Cardiac muscle cell (in vitro differentiated cells and primary cell): ENCODE measurements at places on chromosomes 11 and 22. TPM values are rescaled to one million over a fixed set of nuclear protein-coding genes. Genes with fewer than 3 reads are reported as not detected.

SCGB1D2 gene
- total RNA-seq: not detected in 2 replicates

RIMBP3C gene
- 1.1 and 3.2 TPM in 2 replicates for total RNA-seq

GRCh38 chr11:66845876-66846212 is 2.6 kb downstream of the RCE1 start:
- no peak for DNase-seq

GRCh38 chr11:45188127-45188526 is 41.7 kb downstream of the PRDM11 start:
- no peak for DNase-seq

MRGPRG gene
- total RNA-seq: not detected in 2 replicates

DNA sequence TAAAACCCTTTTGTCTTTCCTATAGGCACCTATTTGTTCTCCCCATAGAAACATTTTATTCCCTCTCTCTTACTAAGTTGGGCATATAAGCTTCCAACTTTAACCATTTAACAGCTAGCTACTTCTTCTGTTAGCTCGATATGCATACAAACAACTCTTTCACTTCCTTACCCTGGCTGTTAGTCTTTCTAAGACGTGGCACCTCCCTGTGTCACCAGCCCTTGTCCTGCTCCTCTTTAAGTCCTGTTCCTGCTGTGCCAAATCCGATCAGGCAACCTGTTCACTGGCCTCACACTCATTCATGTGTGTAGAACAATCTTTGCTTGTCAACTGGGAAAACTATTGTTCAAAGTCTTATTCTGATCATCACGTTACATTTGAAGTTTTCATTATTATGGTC is 1376.1 kb upstream of the TENM4 start:
- DNase-seq: no peak

DNA sequence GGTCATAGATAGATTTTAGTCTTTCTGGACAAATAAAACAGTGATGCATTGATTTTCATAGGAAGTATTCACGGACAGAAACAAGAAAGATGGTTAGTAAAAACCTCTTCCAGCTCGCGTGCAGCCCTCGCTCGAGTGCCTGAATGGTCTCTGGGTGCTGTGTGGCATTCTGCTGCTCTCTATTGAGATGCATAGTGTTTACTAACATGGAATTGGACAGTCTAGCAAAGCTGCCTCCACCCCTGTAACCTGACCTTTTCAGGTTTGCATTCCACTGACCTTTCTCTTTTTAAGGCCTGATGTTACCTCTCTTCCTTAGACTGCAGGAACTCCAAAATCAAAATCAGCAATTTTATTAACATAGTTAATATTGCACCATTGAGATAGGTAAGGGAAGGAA is 643.4 kb downstream of the JRKL start:
- DNase-seq: peak; percentile 0

- peak; percentile 11 for DNase-seq
Measured at GRCh38 chr11:57885298-57886050, 123.9 kb downstream of the CTNND1 start.

MRGPRX4 gene
- total RNA-seq: not detected in 2 replicates

GRCh38 chr22:23085785-23086184 is 15.5 kb downstream of the GNAZ start:
- no peak for DNase-seq

FAM180B gene
- total RNA-seq: not detected in 2 replicates

GRCh38 chr11:126160345-126161022 is 51.0 kb downstream of the RPUSD4 start:
- DNase-seq: no peak

NXPE1 gene
- total RNA-seq: not detected in 2 replicates

GRCh38 chr11:128289048-128289447 is 298.3 kb downstream of the ETS1 start:
- DNase-seq: no peak

DNA sequence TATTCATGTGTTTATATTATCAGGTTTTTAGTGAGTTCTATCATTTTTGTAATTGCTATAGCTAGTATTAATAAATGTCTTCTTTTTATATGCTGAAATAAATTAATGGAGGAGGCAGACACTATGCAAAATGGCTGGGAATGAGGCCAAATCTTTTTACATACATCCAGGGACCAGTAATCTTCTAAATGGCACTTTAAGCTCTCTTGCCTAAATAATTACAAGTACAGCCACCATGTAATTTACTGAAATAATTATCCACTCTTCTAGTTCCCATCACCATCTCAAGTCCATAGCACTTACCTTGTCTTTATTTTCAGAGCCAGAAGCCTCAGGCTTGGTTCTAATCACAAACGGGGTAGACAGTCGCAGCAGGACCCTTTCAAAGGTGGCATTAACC is 79.1 kb downstream of the GUCY1A2 start:
- no peak for DNase-seq

DNA sequence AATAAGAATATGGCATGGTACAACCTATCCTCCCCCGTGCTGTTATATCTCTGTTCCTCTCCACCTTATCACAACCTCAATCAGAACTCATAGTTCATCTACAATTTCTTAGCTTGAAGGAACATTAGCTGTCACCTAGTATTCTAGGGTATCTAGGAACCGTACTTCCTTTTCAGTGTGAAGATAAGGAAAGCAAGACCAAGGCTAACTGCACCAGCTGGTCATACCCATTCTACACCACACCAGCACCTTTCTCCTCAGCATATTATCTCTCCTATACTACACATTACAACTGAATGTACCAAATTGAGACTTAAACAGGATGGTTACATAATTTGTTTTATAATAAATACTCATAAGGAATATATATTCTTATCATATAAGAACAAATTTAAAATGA is 73.1 kb downstream of the ARHGAP32 start:
- DNase-seq: no peak

DNA sequence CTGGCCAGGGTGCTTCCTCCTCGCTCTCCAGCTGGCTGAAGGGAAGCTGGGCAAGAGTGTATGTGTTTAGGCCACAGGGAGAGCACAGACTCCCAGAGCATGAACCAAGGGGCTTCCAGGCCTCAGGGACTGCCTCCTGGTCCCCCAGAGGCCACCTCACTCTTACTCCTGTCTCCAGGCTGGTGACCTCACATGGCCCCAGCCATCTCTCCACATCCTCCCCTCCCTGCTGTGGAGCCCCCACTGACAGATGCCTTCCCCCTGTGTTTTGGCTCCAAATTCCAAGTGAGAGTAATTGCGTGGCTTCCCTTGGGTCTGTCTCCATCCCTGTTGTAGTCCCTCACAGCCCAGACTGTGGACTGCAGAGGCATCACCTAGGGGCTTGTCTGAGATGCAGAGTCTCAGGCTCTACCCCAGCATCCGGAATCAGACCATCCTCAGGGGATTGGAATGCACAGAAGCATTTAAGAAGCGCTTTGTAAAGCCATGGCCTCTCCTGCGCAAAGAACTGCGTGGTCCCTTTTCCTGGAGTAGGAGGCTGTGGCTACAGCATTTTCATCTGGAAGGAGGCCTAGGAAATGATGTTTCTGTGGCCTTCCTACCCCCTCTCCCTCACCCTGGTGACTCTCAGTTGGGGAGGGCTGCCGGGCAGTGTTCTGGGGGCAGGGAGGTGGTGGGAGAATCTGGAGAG is 91.1 kb downstream of the ATXN10 start:
- no peak for DNase-seq

DNA sequence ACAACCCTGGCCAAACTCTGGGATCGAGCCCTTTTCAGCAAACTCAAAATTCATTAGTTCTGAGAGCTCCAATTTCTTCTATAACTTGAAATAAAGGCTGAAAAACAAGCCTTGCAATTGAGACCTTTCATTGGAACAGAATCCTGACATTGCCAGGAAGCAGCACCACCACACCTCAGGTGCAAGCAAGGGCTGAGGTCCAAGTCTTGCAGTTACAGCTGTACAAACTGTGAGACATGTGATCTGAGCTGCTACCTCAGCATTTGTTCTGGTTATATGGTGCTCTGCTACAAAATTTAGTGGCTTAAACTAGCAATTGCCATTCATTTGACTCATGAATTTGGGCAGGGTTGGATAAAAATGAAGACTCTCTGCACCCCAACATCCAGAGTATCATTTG is 18.1 kb downstream of the OR5AS1 start:
- DNase-seq: no peak

GRCh38 chr11:64356498-64357411 is 2.2 kb upstream of the RPS6KA4 start:
- DNase-seq: peak; percentile 84

BARX2 gene
- total RNA-seq: 0.11 and 0.36 TPM in 2 replicates

FAR1 gene
- 25.1 and 45.2 TPM in 2 replicates for total RNA-seq

TREH gene
- not detected in 2 replicates for total RNA-seq

DNA sequence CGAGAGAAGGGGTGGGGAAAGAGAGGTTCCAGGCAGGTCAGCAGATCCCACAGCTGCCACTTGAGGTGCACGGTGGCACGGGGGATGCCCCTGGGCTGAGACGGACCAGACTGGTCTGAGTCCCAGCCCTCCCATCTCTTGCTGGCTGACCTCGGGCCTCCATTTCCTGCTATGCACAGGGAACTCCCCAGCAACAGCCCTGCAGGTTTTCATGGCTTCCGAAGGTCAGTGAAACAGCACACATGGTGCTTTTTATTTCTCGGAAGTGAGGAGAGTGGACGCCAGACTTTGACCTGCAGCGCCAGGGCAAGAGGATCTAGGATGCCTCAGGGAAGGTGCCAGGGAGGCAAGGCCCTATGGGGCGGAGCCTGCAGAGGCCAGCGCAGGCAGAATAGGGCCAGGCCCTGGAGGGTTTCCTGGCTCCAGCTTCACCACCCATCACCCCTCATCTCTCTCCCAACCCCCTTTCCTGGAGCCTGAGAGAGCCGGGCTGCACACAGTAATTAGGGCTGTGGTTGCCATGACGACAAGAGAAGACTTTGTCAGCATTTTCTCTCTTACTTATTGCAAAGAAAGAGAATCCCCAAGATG is 29.5 kb downstream of the SLC22A12 start:
- DNase-seq: no peak

CCDC116 gene
- total RNA-seq: 0.57 and 0.70 TPM in 2 replicates

- DNase-seq: no peak
Measured at GRCh38 chr22:23121000-23121421, 20.8 kb downstream of the RSPH14 start.

OR2AG2 gene
- total RNA-seq: 0.12 TPM in 1 of 2 replicates, not detected in the other

DNA sequence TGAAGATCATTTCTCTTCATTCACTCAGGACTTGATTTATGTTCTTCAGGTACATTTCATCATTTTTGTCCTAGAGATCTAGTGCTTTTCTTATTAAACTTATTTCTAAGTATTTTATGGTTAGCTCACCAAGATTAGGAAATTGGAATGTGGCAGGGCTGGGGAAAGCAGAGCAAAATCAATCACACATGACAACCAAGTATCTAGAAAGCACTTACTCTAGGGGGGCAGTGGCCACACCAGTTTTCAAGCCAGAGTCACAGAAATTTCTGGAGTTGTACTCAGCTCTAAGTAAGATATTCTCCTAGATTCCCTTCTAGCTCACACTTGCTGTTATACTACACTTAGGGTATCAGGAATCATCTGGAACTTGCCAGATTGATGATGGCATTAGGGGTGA is 33.3 kb upstream of the MYEOV start:
- DNase-seq: no peak

TMEM258 gene
- total RNA-seq: 29.3 and 35.3 TPM in 2 replicates

DNA sequence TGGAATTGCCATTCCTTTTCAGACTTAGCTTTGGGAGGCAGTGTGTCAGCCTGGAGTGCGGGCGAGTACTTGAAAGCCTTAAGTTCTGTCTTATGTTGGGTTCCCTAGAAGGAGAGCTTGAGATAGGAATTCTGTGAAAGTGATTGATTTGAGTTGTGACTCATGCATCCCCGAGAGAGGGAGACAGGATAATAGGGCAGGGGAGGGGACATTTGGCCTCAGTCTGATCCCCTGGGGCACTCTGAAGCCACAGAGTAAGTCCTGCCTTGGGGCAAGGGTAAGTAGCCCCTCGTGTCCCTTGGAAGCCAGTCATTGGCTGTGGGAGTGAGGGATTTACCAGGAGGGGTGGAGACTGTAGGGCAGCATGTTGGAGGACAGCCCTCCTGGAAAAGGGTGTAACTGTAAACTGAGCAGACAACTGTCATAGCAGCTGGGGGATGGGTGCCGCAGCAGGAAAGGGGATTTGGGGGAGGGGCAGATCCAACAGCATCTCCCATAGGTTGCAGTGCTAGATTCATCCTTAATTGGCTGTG is 44.0 kb downstream of the KIAA1671 start:
- DNase-seq: peak; percentile 93

SCYL1 gene
- 157 and 168 TPM in 2 replicates for total RNA-seq

DNA sequence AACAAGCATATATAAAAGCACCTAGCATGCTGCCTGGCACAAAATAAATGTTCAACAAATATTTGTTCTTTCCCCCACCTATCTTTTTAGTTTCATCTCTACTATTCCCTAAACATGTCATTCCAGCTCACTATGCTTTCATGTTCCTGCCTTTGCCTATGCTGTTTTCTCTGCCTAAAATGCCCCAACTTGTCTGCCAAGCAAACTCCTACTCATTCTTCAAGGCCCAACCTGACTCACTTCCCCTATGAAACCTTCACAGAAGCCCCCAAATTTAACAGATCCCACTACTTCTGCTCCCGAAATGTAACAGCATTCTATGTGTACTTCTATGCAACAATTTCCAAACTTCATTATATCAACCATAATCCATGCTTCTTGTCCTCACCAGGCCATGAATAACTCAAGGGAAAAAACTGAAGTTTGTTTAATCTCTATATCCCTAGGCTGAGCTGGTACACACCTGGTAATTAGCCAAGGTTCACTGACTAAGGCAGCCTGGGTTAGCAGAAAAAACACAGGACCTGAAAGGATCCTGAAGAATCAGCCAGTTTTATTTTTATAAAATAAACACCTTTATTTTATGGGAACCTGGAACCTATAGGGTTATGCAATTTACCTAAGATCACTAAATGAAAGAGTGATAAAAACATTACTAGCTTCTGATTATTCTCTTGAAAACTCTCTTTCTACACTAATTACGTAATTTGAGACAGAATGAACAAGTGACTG is 72.2 kb downstream of the PAK1 start:
- no peak for DNase-seq

DNA sequence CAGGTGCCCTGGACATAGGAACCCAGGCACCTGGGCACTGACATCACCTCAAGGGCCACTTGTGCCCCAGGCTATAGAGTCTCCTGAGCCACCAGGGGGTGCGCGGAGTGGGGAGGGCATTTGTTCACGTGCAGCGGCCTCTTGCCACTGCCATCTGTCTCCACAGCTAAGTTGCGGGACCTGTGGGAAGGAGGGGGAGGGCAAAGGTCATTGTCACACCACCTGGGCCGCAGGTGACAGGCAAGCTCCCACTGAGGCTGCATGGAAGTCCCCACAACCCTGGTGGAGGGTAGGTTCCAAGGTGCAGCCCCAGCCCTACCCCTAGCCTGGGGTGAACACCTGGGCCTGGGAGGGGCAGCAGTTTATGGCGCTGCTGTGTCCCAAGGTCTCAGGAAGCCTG is 79.5 kb downstream of the PIWIL3 start:
- no peak for DNase-seq

DNA sequence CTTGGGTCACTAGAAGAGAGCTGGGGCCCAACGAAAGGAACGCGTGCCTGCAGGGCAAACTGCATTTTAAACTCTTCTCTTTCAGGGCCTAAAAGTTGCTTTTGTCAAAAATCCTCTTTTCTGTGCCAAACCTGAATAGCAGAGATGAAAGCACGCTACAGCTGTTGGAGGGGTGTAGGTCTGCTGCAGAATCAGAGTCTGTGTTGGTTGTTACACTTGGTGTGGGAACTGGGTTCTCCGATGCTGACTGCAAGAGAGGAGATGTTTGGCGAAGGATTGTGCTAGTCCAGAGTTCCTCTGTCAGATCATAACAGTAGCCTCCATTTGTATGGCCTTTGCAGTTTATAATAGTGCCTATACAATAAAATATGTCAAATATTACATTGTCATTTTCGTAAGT is 41.8 kb downstream of the BARX2 start:
- DNase-seq: no peak
